Activated CD8-positive, alpha-beta memory T cell treated with anti-CD3 and anti-CD28 coated beads for 1 hour (primary cell): ENCODE measurements at places on chromosomes 3 and 15.

DNA sequence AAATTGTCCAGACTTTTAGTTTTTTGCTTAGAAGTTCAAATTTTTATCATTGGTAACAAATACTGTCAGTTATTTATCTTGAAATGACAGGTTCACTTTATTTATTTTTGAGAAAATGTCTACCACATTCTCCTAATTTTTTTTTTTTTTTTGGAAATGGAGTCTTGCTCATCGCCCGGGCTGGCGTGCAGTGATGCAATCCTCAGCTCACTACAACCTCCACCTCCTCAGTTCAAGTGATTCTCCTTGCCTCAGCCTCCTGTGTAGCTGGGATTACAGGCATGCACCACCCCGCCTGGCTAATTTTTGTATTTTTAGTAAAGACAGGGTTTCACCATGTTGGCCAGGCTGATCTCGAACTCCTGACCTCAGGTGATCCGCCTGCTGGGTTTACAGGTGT lies 16.1 kb upstream of the EBLN2 start:
- no peak for DNase-seq

GRCh38 chr15:31016446-31016915 lies 25.1 kb upstream of the MTMR10 start:
- DNase-seq, result no peak

- peak; percentile 8 for DNase-seq
Observed at GRCh38 chr3:125374501-125374995, 577 bp downstream of the ZNF148 start.

- no peak for DNase-seq
Observed at GRCh38 chr3:41129731-41130130, 69.6 kb upstream of the CTNNB1 start.

DNA sequence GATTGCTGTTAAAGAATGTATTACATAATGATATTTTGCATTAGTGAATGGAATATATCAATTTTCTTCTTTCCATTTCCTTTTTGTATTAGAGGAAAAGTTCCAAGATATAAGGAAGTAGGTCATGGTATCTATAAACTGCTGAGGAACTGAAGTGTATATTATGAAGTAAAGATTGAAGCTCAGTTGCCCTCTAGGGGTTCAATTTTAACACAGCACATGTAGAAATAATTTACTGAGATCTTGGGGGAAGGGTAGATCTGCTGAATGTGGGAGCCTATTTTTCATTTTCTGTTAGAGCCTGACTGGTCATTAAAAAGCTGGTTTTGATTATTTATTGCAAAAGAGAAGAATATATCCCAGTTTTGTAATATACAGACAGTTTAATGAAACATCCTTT lies 45.2 kb downstream of the CMC1 start:
- no peak for DNase-seq

DNA sequence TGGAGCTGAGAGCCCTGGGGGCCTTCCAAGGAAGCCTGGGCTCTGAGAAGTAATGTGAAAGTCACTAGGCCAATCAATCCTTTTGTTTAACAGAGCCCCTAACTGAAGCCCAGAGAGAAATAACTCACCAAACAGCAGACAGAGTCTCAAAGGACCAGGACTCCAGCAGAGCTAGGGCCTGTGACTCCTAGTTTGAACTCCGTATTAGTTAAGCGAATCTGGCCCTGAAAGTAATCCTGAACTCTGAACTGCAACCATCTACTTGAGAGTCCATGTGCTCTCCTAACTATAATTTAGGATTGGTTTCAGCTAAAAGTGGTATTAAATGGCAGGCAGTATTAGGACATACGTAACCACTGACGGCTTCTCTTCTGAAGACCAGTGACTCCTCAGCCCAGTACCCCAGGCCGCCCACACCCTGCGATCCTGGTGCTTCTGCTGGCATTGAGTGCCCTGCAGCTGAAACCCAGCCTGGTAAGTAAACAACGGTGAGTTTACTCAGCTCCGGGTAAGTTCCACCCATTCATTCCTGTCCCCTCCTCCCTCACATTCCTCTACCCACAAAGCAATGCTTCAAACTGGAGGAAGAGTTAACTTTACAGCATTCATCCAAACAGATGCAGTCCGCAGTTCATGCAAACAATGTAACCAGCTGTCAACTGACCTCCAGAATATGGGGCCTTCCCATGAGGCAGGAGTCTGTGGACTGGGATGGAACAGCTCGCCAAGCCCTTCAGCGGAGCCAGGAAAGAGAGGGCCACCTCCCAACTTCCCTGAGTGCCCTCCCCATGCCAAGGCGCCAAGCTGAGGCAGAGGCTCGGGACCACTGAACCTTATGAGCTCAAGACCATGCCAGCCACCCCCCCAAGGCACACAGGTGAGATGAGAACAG lies 7.3 kb downstream of the MYO5C start:
- no peak for DNase-seq

DNA sequence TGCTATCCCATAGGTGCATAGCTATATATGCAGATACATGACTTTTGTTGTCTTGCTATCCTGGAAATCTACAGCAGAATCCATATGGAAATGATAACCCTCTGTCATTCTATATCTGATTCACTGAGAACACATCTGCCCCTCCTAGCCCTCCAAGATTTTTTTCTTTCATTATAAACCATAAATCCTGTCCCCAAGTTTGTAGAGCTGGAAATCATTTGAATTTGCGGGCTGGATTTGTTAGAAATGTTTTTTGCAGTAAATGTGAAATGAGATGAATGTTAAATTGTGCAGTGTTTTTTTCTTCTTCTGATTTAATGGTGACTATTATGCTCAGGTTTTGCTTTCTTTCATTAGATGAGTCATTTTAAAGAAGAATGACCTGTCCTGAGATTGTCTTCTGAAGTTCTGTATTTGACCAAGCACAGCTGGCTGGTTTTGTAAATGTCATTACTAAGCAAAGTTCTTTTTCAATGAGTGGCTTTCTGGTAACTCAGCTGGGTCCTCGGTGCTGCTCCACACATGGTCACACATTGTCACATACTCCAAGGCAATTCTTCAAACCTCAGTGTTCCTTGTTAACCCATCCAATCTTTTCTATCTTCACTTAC lies 25.3 kb upstream of the ABHD17C start:
- no peak for DNase-seq

DNA sequence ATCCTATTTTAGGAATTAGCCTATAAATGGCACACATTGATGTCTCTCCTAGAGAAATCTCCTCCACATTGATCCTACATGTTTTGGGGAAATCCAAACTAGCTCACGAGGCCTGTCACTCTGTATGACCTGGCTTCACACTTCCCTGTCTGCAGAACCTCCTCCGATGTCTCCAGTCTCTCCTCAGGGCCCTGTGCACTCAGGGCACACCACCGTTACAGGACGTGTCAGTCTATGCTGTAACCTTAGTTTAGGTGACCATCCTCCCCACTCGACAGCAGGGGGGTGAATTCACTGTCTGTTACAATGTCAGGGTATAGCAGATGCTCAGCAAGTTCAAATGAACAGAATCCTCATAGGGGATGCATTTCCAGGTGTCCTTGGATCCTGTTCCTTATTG lies 249.1 kb downstream of the OCA2 start:
- no peak for DNase-seq
